ENCODE measurements at places on chromosomes 7 and 10.
A peak's percentile ranks its signal among the peaks of the same experiment; 100 is the strongest.

- DNase-seq: no peak
- peaks cover 18% of the 10 kb centered on the region for H3K36me3 ChIP-seq
- no peaks in the 10 kb centered on the region for H3K27me3 ChIP-seq
- H3K4me1 ChIP-seq: no peaks in the 10 kb centered on the region
Observed at GRCh38 chr10:21811245-21811585, 192.3 kb downstream of the DNAJC1 start.

GRCh38 chr7:151454932-151455530 lies 15.1 kb upstream of the CRYGN start:
- no peak for DNase-seq
- no peaks in the 10 kb centered on the region for H3K4me1 ChIP-seq
- H3K27ac ChIP-seq: no peak overlapping the region
- no peaks in the 10 kb centered on the region for H3K36me3 ChIP-seq

- H3K4me1 ChIP-seq: peaks cover 83% of the 10 kb centered on the region
- H3K27me3 ChIP-seq: no peaks in the 10 kb centered on the region
- peak overlapping the region; percentile 15 for H3K4me3 ChIP-seq
Observed at GRCh38 chr10:118745056-118745455, 9.7 kb downstream of the CACUL1 start.

- no peak overlapping the region for H3K27ac ChIP-seq
- no peaks in the 10 kb centered on the region for H3K36me3 ChIP-seq
- no peak overlapping the region for H3K4me3 ChIP-seq
- no peak for DNase-seq
Observed at GRCh38 chr7:80841423-80841955, 77.4 kb downstream of the SEMA3C start.

GRCh38 chr7:137390076-137390475 lies 46.5 kb upstream of the PTN start:
- H3K36me3 ChIP-seq: no peaks in the 10 kb centered on the region
- no peaks in the 10 kb centered on the region for H3K4me1 ChIP-seq
- DNase-seq: no peak
- no peak overlapping the region for H3K4me3 ChIP-seq
- no peak overlapping the region for H3K27ac ChIP-seq

DNA sequence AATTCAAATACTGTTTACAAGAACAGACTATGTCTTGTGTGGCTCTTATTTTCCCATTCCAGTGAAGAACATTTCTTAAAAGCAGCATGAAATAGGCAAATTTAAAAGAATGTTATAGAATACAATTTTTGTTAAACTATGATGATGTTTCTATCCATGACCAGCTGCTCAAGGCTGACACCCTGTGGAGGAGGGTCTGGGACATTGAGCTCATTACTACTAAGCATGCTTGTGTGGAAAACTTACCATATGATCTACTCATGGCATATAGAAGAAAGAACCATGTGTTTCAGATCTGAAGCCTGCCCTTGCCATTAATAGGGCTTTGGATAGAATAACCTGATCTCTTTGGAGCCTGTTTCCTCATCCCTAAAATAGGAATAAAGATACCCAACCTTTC lies 125.0 kb downstream of the FOXP2 start:
- no peaks in the 10 kb centered on the region for H3K4me1 ChIP-seq
- H3K27me3 ChIP-seq: no peaks in the 10 kb centered on the region
- no peak overlapping the region for H3K27ac ChIP-seq

DNA sequence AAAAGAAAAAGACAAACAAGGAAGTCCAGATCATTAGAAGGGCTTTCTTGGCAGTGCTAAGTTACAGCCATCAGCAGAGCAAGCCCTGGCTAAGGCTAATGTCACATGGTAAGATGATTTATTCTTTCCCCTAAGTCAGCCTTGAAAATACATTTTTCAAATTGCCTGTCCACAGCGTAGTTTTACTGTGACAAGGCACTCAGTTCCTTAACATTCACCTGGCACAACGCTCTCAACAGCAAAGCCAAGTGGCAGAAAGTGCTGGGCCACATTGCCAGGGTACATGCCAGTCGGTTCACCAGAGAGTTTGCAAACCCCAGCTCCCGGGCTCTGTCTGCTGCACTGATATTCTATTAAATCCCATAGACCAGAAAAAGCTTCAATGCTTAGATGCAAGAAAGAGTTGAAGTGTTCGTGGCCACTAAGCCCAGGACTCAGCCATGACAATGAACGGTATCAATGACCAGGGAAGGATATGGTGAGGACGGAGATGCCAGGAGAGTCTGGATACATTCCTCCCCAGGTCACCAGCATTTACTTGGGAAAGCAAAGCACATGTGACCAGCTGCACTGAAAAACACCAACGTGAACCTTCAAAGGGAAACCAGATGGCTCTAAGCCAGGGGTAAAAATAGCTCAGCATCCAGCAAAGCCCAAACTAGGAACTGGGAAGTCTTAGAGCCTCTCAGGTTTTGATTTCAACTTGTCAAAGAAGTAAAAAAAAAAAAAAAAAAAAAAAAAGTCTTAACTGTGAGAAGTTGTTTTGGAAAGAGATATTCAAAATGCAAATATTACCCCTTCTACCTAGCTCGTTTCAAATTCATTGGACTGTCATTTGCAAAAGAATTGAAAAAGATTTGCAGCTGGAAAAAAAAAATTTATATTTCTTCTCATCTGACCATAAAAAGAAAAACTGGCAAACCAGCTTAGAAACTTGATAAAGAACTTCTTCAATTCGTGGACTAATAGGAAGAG lies 23.9 kb upstream of the MPP7 start:
- H3K4me1 ChIP-seq: peaks cover 64% of the 10 kb centered on the region
- H3K4me3 ChIP-seq: peak overlapping the region; percentile 71
- peak overlapping the region; percentile 81 for H3K27ac ChIP-seq
- H3K36me3 ChIP-seq: peaks cover 30% of the 10 kb centered on the region

DNA sequence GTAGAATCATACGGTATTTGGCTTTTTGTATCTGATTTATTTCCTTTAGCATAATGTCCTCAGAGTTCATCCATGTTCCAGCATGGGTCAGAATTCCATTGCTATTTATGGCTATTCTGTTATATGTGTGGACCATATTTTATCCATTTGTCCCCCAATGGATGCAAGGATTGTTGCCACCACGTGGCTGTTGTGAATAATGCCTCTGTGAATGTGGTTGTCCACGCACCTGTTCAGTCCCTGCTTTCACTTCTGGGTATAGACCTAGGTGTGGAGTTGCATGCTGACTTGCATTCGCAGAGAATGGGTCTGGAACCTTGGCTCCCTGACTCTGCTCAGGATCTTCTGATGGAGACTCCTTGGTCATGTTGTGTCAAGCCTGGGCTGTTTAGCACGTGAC lies 199.9 kb downstream of the CAMK1D start:
- H3K36me3 ChIP-seq: peaks cover 6% of the 10 kb centered on the region
- no peaks in the 10 kb centered on the region for H3K27me3 ChIP-seq
- H3K27ac ChIP-seq: no peak overlapping the region
- DNase-seq: no peak
- peaks cover 32% of the 10 kb centered on the region for H3K4me1 ChIP-seq

GRCh38 chr10:80968903-80969302 lies 431.2 kb downstream of the SH2D4B start:
- no peaks in the 10 kb centered on the region for H3K4me1 ChIP-seq
- no peak overlapping the region for H3K27ac ChIP-seq
- DNase-seq: no peak
- H3K36me3 ChIP-seq: no peaks in the 10 kb centered on the region

DNA sequence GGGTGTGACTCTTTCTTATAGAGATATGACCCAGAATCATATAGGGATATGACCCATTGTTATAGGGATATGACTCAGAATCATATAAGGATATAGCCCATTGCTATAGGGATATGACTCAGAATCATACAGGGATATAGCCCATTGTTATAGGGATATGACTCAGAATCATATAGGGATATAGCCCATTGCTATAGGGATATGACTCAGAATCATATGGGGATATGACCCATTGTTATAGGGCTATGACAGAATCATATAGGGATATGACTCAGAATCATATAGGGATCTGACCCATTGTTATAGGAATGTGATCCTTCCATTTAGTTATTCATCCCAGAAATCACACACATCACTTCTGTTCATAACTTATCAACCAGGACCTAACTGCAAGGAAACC lies 312.2 kb upstream of the ADARB2 start:
- H3K27ac ChIP-seq: no peak overlapping the region
- no peak for DNase-seq
- peaks cover 8% of the 10 kb centered on the region for H3K27me3 ChIP-seq

DNA sequence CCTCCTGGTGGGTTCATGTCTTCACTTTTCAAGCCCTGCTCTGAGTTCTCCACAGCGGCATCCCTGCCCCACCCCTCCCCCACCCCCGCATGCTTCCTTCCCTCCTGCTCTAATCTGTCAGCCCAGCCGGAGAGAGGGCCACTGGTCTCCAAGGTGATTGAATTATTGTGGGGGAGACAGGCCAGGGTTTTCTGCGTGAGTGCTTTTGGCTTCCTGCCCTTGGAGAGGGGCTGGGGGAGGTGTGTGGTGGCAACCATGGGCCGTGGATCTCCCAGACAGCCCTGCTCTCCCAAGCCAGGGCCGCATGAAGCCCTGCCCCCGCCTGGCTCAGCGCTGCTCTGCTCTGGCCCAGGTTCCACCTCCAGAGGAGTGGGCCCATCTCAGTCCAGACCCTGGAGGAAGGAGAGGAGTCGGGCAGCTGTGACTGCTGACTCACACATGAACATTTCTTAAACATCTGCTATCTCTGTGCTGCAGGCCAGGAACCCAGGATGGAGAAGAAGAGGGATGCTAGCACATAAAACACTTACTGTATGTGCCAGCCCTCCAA lies 109.9 kb downstream of the ZMIZ1 start:
- no peaks in the 10 kb centered on the region for H3K4me1 ChIP-seq
- H3K27me3 ChIP-seq: no peaks in the 10 kb centered on the region
- no peaks in the 10 kb centered on the region for H3K36me3 ChIP-seq
- H3K27ac ChIP-seq: no peak overlapping the region
- DNase-seq: no peak

DNA sequence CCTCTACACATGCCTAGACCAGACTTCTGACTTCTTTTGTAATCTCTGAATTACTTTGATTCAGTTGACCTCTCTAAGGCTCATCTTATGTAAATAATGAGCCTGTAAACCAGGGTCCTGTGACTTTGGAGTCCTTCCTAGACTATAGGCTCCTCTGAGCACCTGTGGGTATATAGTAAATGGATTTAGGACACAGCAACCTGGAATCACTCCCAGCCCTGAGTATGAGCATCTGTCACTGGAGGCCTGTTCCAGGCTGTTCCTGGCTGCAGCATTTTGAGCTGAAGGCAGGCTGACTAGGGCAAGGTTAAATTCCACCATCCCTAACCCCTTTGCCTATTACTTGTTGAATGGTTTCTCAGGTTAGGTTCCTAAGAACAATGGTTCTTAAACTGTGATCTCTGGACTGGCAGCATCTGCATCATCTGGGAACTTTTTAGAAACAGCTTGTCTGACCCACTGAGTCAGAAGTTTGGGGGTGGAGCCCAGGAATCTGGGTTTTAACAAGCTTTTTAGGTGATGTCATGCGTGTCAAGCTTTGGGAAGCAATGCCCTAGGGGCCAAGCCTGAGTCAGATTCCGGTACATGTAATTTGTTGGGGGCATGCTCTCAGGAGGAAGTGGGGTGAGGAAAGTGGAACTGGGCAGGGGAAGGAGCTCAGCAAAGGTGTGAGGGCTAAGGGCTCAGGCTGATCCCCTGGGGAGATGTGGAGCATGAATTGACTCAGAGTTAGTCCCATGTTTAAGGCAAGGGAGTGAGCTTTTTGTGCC lies 28.2 kb downstream of the MINDY4 start:
- peaks cover 22% of the 10 kb centered on the region for H3K4me1 ChIP-seq

- H3K4me3 ChIP-seq: no peak overlapping the region
- no peaks in the 10 kb centered on the region for H3K27me3 ChIP-seq
- DNase-seq: no peak
- H3K36me3 ChIP-seq: no peaks in the 10 kb centered on the region
- H3K4me1 ChIP-seq: no peaks in the 10 kb centered on the region
Observed at GRCh38 chr10:86868353-86868752, 89.1 kb downstream of the MMRN2 start.

DNA sequence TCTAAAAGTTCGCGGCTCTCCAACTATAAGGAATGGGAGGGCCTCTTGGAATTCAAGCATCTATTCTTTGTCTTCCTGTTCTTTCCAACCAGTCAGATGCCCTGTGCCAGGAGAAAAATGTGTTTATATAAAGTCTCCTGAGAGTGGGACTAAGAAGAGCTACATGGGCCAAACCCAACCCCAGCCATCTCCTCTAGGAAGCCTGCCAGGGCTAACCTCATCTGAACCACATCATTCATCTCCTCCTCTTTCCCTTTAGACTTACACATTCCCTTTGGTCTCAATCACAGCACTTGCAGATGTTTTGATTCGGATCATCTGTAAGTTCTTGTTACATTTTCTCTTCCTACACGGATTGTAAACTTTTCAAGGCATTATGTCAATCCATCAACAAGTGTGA lies 62.6 kb downstream of the DOCK4 start:
- H3K36me3 ChIP-seq: no peaks in the 10 kb centered on the region
- DNase-seq: no peak
- H3K27me3 ChIP-seq: peaks cover 5% of the 10 kb centered on the region
- H3K4me1 ChIP-seq: no peaks in the 10 kb centered on the region

GRCh38 chr10:125177641-125178640 lies 17.6 kb upstream of the CTBP2 start:
- no peak for DNase-seq
- peaks cover 10% of the 10 kb centered on the region for H3K27me3 ChIP-seq
- no peaks in the 10 kb centered on the region for H3K36me3 ChIP-seq
- H3K27ac ChIP-seq: no peak overlapping the region

- H3K4me1 ChIP-seq: peaks cover 36% of the 10 kb centered on the region
- peaks cover 2% of the 10 kb centered on the region for H3K36me3 ChIP-seq
- H3K4me3 ChIP-seq: no peak overlapping the region
- peak overlapping the region; percentile 65 for H3K27ac ChIP-seq
- no peak for DNase-seq
- no peaks in the 10 kb centered on the region for H3K27me3 ChIP-seq
Observed at GRCh38 chr10:110059925-110060324, 52.1 kb downstream of the ADD3 start.

GRCh38 chr10:57867241-57867640 lies 400.5 kb downstream of the IPMK start:
- no peak overlapping the region for H3K27ac ChIP-seq
- no peak overlapping the region for H3K4me3 ChIP-seq
- no peak for DNase-seq
- no peaks in the 10 kb centered on the region for H3K4me1 ChIP-seq
- H3K36me3 ChIP-seq: no peaks in the 10 kb centered on the region
- H3K27me3 ChIP-seq: no peaks in the 10 kb centered on the region

DNA sequence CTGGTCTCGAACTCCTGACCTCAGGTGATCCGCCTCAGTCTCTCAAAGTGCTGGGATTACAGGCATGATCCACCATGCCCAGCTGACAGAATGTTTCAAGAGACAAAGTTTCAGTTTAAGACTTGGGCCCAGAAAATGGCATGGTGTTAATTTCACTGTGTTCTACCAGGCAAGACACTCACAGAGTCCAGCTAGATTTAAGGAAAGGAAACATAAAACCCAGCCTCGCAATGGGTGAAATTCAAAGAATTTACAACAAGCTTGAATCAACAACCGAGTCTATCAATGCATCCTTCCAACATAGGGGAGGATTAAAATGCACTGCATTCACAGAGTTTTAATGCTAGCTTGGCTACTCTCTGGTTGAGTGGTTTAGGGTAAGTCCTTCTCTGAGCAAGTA lies 764.0 kb downstream of the XPNPEP1 start:
- H3K4me1 ChIP-seq: no peaks in the 10 kb centered on the region
- no peaks in the 10 kb centered on the region for H3K27me3 ChIP-seq
- H3K27ac ChIP-seq: no peak overlapping the region
- DNase-seq: no peak
- no peaks in the 10 kb centered on the region for H3K36me3 ChIP-seq
- no peak overlapping the region for H3K4me3 ChIP-seq
